Activated effector memory CD4-positive, alpha-beta T cell treated with Interleukin-2 at 50 U/mL for 16 hours (primary cell): ENCODE measurements at places on chromosomes 5 and 9.

GRCh38 chr5:127392762-127393161 lies 102.2 kb downstream of the MEGF10 start:
- no peak for DNase-seq

GRCh38 chr5:32443541-32444430 lies 754 bp downstream of the ZFR start:
- peak; percentile 39 for DNase-seq

DNA sequence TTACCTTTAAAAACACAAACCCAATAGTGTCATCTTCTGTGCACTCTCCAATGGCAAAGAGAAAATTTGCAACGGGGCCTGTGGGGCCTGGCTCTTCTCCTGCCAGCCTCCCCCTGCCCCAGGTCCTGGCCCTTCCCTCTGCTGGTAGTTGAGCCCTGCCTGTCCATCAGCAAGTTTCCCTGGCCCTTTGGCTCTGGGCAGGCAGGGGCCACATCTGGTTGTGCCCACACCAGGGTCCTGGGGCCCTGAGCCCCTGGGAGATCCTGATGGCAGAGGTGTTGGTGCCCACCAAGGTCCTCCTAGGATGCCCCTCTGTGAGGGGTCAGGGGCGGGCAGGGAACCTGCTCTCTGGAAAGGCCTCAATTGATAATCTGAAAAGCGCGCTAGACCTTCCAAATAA lies 157.3 kb downstream of the DAB2IP start:
- no peak for DNase-seq

GRCh38 chr5:151449297-151449696 lies 1.9 kb downstream of the SLC36A1 start:
- DNase-seq: no peak

GRCh38 chr9:107148216-107148615 lies 134.9 kb upstream of the RAD23B start:
- no peak for DNase-seq

GRCh38 chr9:132157347-132158116 lies 4.3 kb upstream of the NTNG2 start:
- DNase-seq: no peak
